Stimulated activated CD4-positive, alpha-beta T cell treated with anti-CD3 and anti-CD28 coated beads, Interleukin-15, amount 100 ng/mL, for 1 hour (primary cell): ENCODE measurements at places on chromosomes 6 and 20.

DNA sequence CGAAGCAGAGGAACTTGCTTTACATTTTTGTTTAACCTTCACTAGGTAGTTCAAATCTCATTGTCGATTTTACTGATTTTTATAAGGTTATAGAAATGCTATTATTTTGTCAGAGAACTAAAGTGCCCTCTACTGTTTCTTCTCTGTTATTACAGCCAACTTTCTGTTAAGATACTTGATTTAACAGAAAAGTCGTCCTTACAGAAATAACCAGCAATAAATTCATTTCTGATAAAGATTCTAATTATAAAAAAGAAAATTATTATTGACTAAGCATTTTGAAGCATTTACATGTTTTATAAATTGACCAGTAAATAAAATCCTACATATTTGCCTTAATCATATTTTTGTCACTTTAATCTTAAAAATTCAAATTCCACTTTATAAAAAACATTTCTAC lies 60.8 kb downstream of the OGFRL1 start:
- DNase-seq = no peak

DNA sequence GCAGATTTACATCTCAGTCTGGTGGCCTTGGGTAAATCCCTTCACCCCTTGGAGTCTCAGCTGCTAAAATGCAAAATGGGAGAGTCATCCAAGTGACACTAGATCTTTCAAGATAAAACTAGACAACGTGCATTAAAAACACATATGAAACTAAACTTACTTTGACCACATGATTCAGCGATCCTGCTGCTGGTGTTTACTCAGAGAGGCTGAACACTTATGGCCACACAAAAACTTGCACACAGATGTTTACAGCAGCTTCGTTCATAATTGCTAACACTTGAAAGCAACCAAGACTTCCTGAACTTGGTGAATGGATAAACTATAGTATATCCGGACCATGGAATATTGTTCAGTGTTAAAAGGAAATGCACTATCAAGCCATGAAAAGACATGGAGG lies 55.3 kb upstream of the GPR6 start:
- DNase-seq = no peak

- no peak for DNase-seq
Observed at GRCh38 chr20:46461808-46462207, 51.6 kb downstream of the ZNF334 start.

GRCh38 chr6:103277936-103278335 lies 1581.8 kb downstream of the HACE1 start:
- DNase-seq = no peak
